Activated naive CD8-positive, alpha-beta T cell treated with anti-CD3 and anti-CD28 coated beads, Interleukin-2, amount 50 U/mL, for 24 hours (primary cell): ENCODE measurements at places on chromosomes 4 and X.
A peak's percentile ranks its signal among the peaks of the same experiment; 100 is the strongest.

DNA sequence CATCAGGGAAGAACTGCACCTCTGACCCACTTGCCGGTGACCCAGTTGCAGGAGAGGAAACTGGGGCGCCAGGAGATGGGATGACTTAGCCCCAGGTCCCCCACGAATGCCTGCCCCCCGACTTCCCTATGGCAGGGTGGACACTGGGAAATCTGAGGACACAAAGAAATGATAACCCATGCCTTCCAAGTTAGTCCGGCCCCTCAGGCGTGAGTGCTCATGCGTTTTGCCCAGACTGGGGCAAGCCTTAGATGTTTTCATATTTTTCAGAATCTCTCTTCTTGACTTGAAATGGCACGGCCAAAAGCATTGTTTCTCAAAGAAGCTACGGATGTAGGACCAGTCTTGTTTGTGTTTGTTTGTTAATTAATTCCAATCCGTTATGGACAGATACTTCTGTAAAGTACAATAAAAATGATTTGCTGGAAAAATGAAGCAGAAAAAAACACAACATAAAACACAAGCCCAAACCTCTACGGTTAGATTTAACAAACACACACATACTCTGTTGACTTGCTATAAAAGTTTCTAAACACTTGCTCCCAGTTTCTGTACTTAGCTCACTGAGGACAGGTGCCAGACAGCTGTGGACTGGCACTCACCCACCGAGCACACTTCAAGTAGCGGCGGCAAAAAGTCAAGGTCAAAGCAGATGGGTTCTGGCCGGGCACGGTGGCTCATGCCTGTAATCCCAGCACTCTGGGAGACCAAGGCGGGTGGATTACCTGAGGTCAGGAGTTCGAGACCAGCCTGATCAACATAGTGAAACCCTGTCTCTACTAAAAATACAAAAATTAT is 341.5 kb downstream of the BCOR start:
- DNase-seq, result no peak

DNA sequence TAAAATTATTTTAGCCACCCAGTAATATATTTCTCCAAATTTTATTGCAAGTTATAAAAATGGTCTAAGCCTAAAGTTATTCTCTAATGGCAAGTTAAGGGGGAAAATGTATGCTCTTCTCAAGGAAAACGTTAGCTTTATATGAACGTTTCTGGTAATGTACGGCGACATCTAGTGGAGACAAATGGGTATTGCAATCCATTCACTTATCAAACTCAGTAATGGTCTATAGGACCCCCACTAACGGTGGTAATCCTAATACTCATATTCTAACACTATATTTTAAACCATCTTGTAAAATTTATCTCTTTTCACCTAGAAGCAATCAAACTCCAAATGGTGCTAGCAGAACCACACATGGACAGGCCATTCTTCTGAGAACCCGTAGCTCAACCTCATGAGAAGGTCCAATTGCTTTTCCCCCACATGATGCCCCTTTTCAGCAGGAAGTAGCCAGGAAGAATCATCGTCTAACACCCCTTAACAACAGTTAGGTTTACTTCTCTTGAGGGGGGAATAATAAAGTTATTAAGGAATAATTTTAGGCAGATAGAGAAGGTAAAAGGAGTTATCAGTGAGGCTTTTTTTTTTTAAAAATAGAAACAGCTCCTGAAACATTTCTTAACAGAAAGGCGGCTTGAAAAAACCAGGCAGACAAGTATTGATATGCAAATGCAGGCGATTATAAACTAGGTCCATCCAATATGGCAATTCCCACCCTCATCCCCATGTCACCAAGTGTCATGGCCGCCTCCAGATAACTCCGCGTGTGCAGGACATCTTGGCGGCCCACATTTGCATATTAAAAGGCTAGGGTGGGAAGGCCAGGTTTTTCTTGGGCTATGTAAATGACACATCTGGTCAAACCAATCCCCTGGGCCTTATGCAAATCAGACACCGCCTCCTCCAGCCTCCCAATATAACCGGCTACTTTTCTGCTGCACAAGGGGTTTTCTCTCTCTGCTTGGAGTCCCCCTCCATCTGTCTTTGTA is 35.0 kb downstream of the NUDT11 start:
- peak; percentile 2 for DNase-seq

GRCh38 chr4:15167743-15168142 is 165.5 kb downstream of the CPEB2 start:
- DNase-seq, result no peak

DNA sequence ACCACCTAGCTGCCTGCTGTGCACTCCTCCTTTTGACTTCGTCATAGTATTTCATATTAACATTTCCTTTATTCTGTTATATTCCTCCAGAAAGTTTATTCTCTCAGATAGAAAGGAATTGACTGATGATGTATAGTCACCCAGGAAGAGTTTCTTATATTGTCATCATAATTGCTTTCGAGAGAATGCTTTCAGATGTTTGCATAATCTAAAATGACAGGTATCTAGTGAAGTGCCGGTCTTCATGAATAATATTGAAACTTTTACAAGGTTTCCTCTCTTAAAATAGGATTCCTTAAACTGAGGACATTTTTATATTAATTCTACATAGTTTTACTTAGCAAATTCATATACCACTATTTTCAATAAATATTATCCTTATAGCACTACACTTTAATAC is 10.1 kb downstream of the SEC24D start:
- no peak for DNase-seq

DNA sequence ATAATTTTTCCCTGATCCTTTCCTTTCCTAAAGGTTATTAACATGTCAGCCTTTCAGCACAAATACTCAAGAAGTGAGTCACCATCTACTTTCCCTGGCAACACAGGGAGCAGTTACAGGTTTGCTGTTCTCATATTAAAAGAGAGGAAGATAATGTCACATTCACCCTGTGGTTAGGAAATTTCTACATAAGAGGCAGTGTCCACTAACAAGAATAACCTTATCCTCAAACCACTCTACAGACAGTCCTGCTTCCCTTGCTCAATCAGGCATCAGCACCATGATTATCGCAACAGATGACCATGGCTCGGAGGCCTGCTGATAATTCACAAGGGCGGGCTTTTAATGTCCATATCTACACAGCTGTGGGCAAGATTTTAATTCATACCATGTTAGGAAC is 30.9 kb downstream of the RNF150 start:
- no peak for DNase-seq

- DNase-seq, result no peak
Observed at GRCh38 chrX:104183685-104184084, 17.4 kb downstream of the FAM199X start.

- no peak for DNase-seq
Observed at GRCh38 chr4:47061435-47061834, 30.1 kb downstream of the GABRB1 start.

- no peak for DNase-seq
Observed at GRCh38 chr4:165476214-165477098, 97.6 kb downstream of the CPE start.

GRCh38 chr4:142547974-142548373 is 298.1 kb downstream of the INPP4B start:
- no peak for DNase-seq

DNA sequence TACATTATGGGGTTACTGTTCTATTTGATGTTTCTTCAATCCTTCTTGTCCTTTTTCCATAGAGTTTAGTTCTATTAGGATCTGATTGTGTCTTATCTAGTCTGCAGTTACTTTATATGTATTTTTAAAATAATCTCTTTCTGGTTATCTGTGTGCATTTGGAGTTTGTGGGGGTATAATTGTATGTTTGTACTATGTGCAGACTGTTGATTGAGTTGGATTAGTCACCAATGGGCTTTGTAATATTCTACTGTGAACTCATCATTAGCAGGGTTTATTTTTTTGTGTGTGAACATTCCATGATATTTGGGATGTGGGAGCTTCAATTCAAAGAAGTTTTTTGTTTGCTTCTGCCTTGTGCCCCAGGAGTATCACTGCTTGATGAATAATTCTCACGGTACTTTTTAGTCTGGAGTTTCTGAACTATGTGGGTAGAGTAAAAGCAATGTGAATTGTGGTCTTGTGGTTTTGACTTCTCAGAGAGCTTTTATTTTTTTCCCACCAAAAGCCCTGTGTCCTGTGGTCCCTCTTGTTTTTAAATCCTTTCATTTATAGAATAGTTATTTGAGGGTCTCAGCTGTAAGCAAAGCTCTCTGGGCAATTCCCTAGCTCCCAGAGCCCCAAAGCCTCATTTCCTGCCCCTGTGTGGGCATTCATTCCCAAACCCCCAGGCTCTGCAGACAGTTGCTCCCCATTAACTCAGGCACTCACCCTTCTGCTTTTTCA is 127.8 kb downstream of the PHKA2 start:
- no peak for DNase-seq

GRCh38 chr4:55159851-55160250 is 34.5 kb upstream of the KDR start:
- DNase-seq, result no peak

- no peak for DNase-seq
Observed at GRCh38 chr4:76562836-76563453, 127.9 kb downstream of the SHROOM3 start.

DNA sequence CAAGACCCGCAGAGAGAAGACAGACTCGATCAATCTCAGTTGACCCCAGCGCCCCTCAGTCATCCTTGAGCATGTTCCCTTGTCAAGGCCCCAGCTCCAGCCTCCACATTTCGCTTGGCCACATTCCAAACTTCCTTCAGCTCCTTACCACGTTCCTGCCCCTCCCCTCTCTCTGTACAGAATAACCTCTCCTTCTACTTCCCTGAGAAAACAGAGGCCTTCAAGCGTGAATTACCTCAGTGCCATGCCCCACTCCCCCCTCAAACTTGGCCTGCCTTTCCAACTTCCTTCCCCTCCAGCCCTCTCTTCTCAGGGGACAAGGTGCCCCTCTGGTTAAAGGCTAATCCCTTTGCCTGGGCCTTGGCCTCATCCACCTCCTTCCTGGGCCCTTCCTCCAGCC is 3.2 kb upstream of the RIPPLY1 start:
- DNase-seq, result no peak

DNA sequence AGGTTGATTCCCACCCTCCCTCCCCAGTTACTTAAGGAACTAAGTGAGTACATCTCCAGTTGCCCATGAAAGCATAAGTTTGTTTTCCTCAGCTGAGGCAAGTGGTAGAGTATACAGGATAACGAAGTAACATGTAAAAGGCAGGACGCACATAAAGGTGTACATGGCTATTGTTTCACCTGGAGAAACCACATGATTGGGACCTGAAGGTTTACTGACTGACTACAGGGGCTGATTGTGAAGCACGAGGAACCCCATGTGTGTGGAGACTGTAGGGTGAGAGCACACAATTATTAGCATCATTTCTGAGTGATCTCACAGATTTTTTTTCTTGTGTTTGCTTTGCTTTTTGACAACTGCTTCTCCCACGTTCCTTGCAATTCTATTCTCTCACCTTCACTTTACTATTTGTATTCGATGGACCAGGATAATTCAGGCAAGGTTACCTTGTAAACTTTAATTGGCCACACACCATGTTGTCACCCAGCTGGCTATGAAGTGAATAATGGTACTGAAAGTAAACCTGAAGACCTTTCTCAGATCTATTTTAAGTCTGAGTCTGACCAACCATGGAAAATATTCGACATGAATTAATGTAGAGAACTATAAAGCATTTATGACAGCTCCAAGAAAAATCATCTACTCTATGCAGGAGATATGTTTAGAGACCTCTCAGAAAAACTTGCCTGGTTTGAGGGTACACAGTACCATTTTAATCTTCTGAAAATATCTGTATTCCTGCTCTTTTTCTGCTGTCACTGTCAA is 102.5 kb upstream of the MYOZ2 start:
- DNase-seq, result no peak

- DNase-seq, result no peak
Observed at GRCh38 chr4:27429364-27429871, 568.8 kb downstream of the STIM2 start.

- DNase-seq, result no peak
Observed at GRCh38 chr4:63637270-63637669, 772.0 kb downstream of the TECRL start.

DNA sequence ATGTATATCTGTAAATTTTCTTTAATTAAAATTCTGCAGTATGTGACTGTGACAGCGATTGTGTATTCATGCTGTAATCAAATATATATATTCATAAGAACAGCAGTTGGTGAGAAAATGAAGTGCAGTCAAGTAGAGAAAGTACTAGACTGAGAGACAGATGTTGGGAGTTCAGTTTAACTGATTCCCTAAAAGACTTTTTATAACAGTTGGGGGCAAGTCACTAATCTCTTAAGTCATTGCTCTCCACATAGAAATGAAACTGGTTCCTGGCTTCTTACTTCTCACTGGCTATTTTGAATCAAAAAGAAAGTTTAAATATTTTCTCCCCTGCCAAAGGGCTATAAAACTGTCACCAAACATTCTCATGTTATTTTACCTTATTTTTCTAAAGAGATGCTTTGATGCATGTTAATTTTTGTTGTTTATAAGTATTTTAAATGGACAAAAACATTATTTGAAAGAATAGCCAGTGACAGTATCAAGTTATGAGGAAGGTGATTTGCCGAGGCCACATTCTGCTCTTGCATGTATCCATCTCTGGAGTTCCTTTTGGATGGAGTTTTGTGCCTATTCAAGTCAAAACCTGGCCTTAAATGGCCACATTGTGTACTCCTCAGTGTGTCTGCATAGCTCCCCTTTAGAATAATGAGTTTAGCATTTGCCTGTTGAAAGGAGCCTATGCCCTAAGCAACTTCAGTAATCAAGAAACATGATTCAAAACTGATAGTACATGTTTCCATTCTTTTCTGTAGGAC is 30.8 kb downstream of the EXOC1 start:
- DNase-seq, result no peak
